Muscle of leg (tissue), 16 donors: ENCODE measurements at places on chromosomes 13 and 19. TPM values are rescaled to one million over a fixed set of nuclear protein-coding genes. Genes with fewer than 3 reads are reported as not detected.

The PTGIR gene
- 2.7 TPM for total RNA-seq

The CYP2B6 gene
- total RNA-seq, result not detected

The RAB3A gene
- total RNA-seq, result 1.5 TPM

The RASGRP4 gene
- 0.98 TPM for total RNA-seq

The OR4F17 gene
- not detected for total RNA-seq

The CCDC169 gene
- total RNA-seq, result 4.3 TPM

The CEACAM3 gene
- total RNA-seq, result 0.09 TPM

The EXOC3L2 gene
- total RNA-seq, result 1.9 TPM

The A1BG gene
- 10.8 TPM for total RNA-seq

The CCDC122 gene
- 2.8 TPM for total RNA-seq

The C3 gene
- total RNA-seq, result 10.2 TPM

The PRSS57 gene
- total RNA-seq, result 0.04 TPM

The CDX2 gene
- not detected for total RNA-seq

The MBD3L2 gene
- total RNA-seq, result not detected

The PSG3 gene
- total RNA-seq, result 1.3 TPM

The CCNE1 gene
- 18.0 TPM for total RNA-seq

The PLPP2 gene
- total RNA-seq, result 0.58 TPM

The KHSRP gene
- total RNA-seq, result 46.9 TPM

The RFXAP gene
- total RNA-seq, result 2.2 TPM

The TJP3 gene
- total RNA-seq, result 0.04 TPM

The KLK3 gene
- not detected for total RNA-seq

The ZNF222 gene
- total RNA-seq, result 5.8 TPM

The POGLUT2 gene
- total RNA-seq, result 23.5 TPM

The COL5A3 gene
- total RNA-seq, result 42.0 TPM

The BEST2 gene
- total RNA-seq, result not detected

The PABPC3 gene
- total RNA-seq, result 0.09 TPM

The DEDD2 gene
- total RNA-seq, result 11.7 TPM

The MISP3 gene
- total RNA-seq, result 0.62 TPM

The SLC8A2 gene
- 0.04 TPM for total RNA-seq

The FZR1 gene
- 20.8 TPM for total RNA-seq

The OR10H1 gene
- total RNA-seq, result not detected

The EHD2 gene
- 30.5 TPM for total RNA-seq

The UBE2L5 gene
- 0.18 TPM for total RNA-seq

The ZNF570 gene
- 9.5 TPM for total RNA-seq

The CRLF1 gene
- total RNA-seq, result 35.0 TPM

The SULT2A1 gene
- not detected for total RNA-seq

The RASIP1 gene
- total RNA-seq, result 14.1 TPM

The CD209 gene
- total RNA-seq, result 3.8 TPM

The ERICH4 gene
- total RNA-seq, result not detected

The CD79A gene
- 0.49 TPM for total RNA-seq

The DIRAS1 gene
- 0.84 TPM for total RNA-seq

The PSG2 gene
- total RNA-seq, result 0.62 TPM

The CGB2 gene
- not detected for total RNA-seq

The SELENOV gene
- 0.13 TPM for total RNA-seq

The RYR1 gene
- total RNA-seq, result 145 TPM

The EBI3 gene
- 0.53 TPM for total RNA-seq

The UNC13A gene
- total RNA-seq, result 0.09 TPM

The SRRM5 gene
- total RNA-seq, result 0.18 TPM

The LILRA6 gene
- total RNA-seq, result 0.71 TPM

The HTR2A gene
- total RNA-seq, result 0.18 TPM

The TSHZ3 gene
- 8.0 TPM for total RNA-seq
